Activated T-cell treated with anti-CD3 and anti-CD28 coated beads for 4 hours (primary cell): ENCODE measurements at places on chromosomes 3 and 15.

DNA sequence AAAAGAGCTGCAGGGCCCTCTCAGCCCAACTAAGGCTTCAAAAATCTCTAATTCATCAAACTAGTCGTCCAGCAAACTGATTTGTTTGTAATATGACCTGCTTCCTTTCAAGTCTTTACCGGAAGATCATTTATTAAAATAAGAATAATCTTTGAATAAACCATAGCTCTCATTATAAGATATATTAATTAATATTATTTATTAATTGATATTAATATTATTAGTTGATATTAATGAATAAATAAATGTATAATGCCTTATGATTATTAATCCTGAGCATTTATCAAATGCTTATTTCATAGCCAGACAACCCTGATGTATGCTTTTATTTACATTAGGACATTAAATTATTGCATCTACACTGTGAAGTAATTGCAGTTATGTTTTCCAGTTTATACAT, 550.7 kb upstream of the ALCAM start:
- no peak for DNase-seq

GRCh38 chr15:69080295-69081248, 66.1 kb downstream of the NOX5 start:
- DNase-seq = no peak

- no peak for DNase-seq
Measured at GRCh38 chr15:66622591-66623022, 56.8 kb upstream of the LCTL start.

- no peak for DNase-seq
Measured at GRCh38 chr15:40337597-40337996, 3.1 kb downstream of the CCDC9B start.

DNA sequence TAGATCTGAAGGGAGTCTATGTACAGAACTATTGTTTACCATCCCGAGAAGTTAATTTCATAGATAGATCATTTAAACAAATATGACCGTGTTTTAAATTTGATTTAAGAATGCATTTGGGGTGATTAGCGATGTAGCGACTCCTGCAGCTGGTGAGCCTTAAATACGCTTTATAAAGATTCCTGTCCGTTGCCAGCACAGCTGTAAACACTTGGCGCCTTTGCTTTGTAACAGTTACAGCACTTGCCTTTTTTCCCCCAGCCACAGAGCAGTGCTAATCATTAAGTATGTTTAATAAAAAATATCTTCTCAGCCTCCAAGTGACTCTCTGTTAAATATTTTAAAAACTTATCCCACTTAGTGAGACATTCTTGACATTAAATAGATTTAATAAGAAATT, 333.8 kb downstream of the FEZF2 start:
- DNase-seq = no peak

- DNase-seq = no peak
Measured at GRCh38 chr3:52532517-52532837, 1.2 kb downstream of the NT5DC2 start.

- DNase-seq = no peak
Measured at GRCh38 chr15:46280762-46281542, 646.1 kb downstream of the SQOR start.

- DNase-seq = no peak
Measured at GRCh38 chr15:68979816-68980215, 34.7 kb upstream of the NOX5 start.

- no peak for DNase-seq
Measured at GRCh38 chr3:32443478-32443877, 51.8 kb downstream of the CMTM7 start.

DNA sequence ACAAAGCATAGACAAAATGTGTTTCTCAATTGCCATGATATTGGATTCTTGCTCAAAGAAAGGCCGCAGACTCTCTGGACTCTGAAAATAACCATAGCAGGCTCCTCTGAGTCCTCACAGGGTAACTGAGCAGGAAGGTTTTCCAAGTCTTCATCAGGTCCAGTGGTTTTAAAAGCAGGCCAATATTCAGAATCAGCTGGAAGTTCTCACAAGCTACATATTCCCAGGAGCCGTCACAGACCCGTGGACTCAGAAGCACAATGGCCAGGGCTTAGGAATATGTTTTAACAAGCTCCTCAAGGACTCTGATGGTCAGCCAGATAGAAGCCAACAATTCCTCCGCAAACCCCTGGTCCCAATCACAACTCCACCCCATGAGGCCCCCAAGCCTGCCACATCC, 256.1 kb upstream of the ADAMTS9 start:
- DNase-seq = no peak

DNA sequence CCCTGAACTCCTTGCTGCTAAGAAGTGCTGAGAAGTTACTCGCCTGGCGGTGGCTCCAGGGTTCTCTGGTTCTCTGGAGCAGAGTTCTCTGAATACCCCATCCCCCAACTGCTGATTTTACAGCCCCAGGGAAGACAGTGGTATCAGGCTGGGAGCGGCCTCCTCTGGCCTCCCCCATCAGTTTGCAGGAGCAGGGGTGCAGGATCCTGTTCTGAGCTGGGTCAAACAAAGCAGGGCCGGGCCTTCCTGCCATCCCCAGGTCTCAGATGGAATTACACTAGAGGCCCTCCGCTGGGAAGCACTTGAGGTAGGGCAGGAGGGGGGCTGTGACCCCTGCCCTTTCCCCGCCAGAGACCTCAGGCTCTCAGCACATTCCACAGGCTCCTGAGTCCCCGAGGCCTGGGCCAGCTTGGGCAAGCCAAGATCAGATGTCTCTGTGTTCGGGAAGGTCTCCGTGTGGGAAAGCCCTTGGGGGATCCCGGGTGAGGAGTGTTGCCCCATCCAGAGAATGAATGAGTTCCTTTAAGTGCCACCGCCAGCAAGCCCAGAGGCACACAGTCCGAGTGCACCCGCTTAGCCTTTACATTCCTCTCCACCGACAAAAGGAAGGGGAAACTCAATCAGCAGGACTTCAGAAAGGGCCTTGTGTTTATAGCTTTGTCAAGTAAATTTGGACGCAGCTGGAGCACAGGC, 149.9 kb downstream of the LRRK1 start:
- no peak for DNase-seq

GRCh38 chr15:41952013-41952563, 20.3 kb downstream of the EHD4 start:
- no peak for DNase-seq

DNA sequence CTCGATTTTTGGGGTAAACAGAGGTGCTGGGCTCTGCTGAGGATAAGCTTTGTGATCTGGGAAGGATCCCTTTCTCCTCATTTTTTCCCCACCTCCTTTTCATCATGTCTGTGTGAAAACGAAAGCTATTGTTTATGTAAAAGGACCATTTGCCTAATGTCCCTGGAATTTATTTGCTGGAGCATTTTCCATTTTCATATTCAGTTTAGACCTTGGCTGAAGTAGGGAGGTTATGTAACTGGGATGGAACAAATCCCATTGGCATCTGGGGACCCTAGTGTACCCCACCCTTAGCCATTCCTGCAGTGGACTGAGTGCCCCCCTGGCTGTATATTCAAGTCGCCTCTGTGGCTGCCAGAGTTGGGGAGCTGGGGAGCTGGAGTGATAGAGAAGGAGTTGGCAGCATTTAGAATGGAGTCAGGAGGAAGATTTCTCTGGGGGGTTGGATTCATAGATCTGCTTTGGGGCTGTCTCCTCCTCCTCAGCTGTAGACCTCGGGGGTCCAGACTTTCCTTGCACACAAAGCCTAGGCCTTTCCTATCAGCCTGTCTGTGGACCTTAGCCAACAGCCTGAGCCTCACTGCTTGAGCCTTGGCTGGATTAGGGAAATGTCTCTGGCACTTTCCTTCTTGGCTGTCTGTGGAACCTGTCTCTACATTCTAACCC, 270.4 kb upstream of the CTDSPL start:
- DNase-seq = no peak

GRCh38 chr3:125367403-125368230, 7.5 kb downstream of the ZNF148 start:
- no peak for DNase-seq

GRCh38 chr3:138097192-138098172, 17.9 kb downstream of the DZIP1L start:
- DNase-seq = no peak

DNA sequence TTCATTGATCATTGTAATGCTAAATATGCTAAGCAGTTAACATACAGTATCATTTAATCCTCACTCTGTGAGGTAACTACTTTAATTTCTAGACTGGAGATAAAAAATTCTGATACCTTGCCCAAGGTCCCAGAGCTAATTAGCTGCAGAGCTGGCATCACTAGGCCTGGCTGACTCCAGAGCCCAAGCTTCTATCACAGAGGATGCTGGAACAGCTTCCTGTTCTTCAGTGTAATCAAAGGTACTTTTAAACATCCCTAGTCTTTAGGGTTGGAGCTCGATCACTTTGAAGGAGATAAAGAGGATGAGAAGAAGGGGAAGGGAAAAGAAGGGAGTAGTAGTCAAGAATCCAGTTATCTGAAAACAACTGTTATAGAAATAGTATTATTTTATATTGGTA, 37.1 kb upstream of the BOC start:
- DNase-seq = no peak

DNA sequence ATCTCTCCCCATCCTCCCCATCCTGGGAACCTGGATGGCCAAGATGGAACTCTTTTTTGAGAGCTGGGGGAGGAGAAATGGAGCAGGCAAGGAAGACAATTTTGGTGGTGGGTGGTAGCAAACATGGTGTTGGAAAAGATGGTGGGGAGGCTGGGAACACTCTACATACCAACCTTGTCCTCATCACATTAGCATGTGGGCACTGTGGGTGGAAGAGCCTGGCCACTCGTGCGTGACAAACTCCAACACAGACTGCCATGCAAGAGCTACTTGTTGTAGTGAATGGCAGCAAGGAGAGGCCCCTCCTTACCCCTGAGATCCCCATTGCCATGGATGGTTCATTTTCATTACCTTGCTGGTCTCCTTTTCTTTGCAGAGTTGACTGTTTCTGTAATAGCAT, 262.6 kb downstream of the RPLP1 start:
- DNase-seq = no peak

- peak; percentile 3 for DNase-seq
Measured at GRCh38 chr3:113948015-113948917, 453 bp downstream of the ZDHHC23 start.

GRCh38 chr3:21417991-21418390, 333.0 kb downstream of the ZNF385D start:
- DNase-seq = no peak

DNA sequence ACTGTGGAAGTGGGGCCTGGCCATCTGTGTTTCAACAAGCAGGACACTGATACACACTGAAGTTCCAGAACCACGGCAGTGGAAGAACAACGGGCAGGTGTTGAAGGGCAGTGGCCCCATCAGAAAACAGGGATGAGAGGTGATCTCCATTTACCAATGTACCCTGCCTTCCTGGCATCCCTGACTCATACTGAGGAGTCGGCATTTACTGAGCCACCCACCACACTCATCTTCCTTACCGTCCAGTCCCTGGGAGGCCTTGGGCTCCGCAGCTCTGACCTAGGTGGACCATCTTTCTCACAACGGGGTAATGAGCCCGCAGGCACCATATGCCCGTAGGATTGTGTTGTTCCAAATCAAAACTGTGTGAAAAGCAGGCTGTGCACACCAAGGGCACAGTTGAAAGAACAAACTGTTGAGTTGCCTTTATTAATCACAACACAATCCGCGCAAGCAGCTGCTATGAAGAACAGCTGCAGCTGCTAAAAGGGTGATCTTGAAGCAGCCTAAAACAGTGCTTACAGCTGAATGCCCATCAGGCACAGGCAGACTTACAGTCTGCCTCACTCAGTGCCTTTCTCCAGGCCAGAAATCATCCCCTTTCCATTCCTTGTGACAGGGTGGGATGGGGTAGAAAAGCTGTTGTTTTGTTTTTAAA, 12.9 kb downstream of the MB21D2 start:
- DNase-seq = no peak

- no peak for DNase-seq
Measured at GRCh38 chr3:37163262-37164015, 10.9 kb downstream of the LRRFIP2 start.

DNA sequence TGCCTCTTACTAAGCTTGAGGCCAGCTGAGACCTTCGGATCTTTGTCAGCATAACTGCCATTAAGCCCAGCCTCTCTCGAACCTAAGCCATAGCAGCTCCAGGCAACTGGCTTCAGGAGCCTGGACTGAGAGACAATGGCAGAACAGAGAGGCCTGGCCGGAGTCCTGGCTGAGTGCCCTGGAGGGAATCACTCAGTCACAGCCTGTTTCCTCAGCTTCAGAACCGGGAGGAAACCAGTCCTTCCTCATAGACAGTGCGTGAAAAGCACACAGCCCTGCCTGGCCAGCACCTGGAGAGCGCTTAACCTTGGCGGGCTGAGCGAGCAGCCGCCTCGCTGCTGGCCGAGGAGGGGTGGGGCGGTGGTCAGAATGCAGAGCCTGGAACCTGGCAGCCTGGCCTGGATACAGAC, 21.6 kb downstream of the RNU5B-1 start:
- DNase-seq = no peak

DNA sequence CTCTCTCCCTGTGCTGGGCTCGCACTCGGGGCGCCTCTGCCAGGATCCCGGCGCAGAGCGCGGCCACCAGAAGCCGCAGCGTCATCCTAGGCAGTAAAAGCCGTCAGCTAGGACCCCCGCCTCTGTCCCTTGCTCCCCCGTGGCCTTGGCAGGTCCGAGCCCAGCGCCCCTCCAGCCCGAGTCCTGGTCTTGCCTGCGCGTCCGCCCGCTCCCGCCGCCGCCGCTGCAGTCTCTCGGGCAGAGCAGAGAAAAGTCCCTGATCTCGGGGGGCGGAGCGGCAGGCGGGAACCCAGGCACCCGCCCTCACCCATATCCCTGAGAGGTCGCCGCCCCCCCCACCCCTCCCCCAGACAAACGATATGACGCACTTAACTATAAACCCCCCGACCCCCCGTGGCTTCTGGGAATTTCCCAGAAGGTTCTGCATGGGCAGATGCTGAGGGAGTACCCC, at the start of gene COL7A1:
COL7A1 (minus strand) TSS at position 255 of the 451 bp plus-strand sequence; CDS start at position 85, 170 bp downstream.
- DNase-seq = no peak

DNA sequence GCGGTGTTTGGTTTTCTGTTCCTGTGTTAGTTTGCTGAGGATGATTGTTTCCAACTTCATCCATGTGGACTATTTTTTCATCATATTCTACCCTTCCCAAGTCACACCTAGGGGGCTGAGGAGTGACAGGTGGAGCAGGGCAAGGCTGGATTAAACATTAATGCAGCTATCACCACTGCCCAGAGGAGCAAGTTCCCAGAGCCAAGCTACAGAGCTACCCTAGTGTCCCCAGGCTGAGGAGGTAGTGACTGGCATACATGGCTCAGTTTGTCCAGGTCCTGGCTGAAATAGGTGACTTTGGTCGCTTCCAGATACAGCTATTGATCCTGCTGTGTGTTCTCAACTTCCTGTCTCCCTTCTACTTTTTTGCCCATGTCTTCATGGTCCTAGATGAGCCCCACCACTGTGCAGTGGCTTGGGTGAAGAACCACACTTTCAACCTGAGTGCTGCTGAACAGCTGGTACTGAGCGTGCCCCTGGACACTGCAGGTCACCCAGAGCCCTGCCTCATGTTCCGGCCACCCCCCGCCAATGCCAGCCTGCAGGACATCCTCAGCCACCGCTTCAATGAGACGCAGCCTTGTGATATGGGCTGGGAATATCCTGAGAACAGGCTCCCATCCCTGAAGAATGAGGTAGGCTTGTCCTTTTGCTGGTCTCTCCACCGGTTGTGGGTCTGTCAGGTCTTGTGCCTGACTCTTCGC, at the start of gene SLC22A13:
SLC22A13 (plus strand) TSS at position 209 of the 704 bp plus-strand sequence; CDS start at position 258, 49 bp downstream.
- no peak for DNase-seq

- no peak for DNase-seq
Measured at GRCh38 chr3:186609247-186609868, 3.5 kb upstream of the AHSG start.

- no peak for DNase-seq
Measured at GRCh38 chr3:12871404-12871983, 30.1 kb upstream of the RPL32 start.
